Activated CD4-positive, alpha-beta T cell treated with anti-CD3 and anti-CD28 coated beads, Interleukin-2, amount 50 U/mL, for 48 hours (primary cell): ENCODE measurements at places on chromosomes 13 and 19.
A peak's percentile ranks its signal among the peaks of the same experiment; 100 is the strongest.

DNA sequence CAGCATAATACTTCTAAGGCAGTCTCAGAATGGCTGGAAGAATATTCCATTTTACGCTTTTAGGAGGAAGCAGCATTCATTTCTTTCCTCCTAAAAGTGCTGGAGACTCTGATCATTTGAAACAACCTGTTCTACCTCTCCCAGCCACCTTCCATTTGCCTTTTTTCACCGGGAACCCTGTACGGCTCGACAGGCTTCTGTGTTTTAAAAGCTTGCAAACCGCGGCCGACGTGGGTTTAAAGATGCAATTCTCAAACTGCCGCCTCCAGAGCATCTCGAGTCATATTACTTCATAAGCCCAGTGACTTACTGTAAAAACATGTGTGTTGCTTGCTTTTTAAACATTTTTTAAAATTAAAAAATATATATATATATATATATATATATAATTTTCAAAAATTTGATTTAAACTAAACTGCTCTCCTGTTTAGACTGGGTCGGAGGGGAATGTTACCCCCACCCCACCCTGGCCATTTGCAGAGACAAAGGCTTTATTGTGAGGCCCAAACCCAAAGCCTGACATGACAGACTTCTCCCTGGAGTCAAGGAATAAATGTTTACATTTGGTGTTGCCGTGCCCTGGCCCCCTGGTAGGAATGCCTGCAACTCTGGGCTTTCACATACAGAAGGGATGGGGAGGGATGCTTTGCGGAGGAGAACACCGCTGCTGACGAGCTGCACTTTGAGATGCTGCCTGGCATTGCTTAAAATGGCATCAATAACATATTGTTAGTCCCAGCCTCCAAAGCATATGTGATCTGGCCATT, 30.4 kb downstream of the ZNF536 start:
- no peak for DNase-seq

- DNase-seq = no peak
Measured at GRCh38 chr13:100532090-100532766, 56.4 kb downstream of the GGACT start.

- DNase-seq = no peak
Measured at GRCh38 chr13:85543144-85543543, 256.1 kb downstream of the SLITRK6 start.

GRCh38 chr13:82412749-82413148, 1469.5 kb downstream of the SLITRK1 start:
- DNase-seq = no peak

GRCh38 chr19:19081642-19082151, 17.9 kb downstream of the SLC25A42 start:
- no peak for DNase-seq

DNA sequence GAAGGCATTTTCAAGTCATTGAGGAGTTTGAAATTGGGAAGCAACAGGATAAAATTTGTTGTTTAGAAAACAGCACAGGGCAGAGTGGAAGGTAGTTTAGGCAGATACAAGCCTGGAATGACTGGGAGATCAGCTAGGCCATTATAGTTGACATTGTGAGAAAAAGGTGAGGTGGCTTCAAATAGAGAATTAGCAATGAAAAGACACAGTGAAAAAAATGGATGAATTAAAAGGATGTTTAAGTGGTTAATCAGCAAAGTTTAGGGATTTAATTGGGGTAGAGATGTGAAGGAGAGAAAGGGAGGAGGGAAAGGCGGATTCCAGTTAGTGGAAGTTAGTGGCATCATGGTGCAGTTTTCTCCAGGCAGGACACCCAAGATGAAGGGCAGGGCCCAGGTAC, 570.5 kb upstream of the GPC6 start:
- DNase-seq = no peak

- no peak for DNase-seq
Measured at GRCh38 chr13:51839711-51840540, 5.1 kb downstream of the TMEM272 start.

DNA sequence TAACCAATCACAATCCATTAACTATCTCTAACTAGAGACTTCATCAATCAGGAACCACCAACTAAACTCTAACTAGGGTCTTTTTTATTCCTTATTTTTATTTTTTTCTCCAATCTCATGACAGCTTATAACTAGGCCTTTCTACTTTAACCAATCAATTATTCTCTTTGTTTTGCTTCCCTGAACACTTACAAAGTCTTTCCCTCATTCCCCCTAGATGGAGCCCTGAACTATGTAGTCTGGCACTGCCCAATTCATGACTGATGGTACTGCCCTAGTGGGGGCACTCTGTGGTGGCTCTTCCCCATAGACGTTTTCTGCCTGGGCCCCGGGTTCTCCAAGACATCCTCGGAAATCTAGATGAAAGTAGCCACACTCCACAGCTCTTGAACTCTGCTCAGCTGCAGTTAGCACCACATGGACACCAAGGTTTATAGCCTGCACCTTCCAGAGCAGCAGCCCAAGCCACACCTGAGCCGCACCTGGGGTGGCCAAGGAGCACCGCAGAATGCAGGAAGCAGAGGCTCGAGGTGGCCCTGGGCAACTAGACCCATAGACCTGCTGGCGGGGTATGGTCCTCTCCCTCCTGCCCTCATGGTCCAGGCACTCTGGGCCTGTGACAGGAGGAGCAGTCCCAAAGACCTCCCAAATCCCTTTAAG, 6.6 kb downstream of the ATP7B start:
- no peak for DNase-seq

DNA sequence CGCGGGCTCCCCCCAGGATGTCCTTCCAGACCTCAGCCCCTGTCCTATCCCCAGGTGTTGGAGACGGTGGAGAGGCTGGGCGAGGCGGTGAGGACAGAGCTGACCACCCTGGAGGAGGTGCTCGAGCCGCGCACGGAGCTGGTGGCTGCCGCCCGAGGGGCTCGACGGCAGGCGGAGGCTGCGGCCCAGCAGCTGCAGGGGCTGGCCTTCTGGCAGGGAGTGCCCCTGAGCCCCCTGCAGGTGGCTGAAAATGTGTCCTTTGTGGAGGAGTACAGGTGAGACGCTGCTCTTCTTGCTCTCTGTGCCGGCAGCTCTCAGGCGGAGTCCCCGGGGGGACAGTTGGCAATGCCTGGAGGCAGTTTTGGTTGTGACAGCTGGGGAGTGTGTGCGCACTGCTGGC, 6.9 kb downstream of the TTYH1 start:
- no peak for DNase-seq

GRCh38 chr13:43140985-43141384, 117.6 kb downstream of the DNAJC15 start:
- no peak for DNase-seq

GRCh38 chr13:99164226-99164625, 36.4 kb upstream of the UBAC2 start:
- no peak for DNase-seq

GRCh38 chr19:7925171-7925851, 624 bp downstream of the CTXN1 start:
- DNase-seq = peak; percentile 84

DNA sequence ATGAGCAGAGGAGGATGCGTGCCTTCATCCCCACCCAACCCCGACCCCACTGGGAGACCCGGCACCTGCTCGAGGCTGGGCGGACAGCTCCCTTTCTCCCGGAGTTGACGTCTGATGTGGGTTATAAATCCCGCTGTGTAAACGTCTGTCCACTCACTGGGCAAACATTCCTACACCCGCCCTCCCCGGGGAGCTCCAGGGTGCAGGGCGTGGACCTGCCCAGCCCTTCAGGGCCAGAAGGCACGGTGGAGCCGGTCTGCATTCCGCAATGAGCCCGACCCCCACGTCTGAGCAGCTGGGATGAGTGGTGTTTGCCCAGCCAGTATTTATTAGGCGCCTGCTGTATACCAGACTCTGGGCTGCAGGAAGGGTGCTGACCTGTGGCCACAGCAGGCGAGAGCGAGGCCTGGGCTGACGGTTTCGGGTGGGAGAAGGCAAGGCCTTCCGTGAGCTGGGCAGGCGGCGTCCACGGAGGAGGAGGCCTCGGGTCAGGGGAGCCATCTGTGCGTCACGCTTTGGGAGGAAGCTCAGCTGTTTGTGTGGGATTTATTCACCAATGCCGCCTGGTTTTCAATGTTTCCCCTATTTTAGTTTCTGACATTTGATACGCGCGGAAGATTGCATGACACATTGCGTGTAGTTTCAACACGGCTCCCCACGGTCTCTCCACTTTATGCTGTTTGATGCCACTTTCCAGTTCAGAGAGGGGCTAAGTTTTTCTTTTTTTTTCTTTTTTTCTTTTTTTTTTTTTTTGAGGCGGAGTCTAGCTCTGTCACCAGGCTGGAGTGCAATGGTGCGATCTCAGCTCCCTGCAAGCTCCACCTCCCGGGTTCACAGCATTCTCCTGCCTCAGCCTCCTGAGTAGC, 2.0 kb downstream of the MISP start:
- DNase-seq = no peak

DNA sequence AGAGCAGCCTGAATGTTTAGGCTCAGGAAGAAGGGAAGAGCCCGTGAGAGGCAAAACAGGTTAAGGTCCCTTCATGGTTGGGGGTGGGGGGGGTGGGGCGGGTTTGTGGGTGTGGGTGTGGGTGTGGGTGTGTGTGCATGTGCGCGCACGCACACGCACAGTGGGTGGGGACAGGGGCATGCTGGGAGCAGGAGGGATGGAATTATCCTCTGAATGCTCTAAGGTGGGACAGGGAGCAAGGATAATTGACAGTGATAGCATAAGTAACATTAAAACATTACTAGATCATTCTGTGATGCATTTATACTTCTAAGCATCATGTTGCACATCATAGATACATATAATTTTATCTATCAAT, 64.7 kb downstream of the CCDC70 start:
- DNase-seq = no peak

DNA sequence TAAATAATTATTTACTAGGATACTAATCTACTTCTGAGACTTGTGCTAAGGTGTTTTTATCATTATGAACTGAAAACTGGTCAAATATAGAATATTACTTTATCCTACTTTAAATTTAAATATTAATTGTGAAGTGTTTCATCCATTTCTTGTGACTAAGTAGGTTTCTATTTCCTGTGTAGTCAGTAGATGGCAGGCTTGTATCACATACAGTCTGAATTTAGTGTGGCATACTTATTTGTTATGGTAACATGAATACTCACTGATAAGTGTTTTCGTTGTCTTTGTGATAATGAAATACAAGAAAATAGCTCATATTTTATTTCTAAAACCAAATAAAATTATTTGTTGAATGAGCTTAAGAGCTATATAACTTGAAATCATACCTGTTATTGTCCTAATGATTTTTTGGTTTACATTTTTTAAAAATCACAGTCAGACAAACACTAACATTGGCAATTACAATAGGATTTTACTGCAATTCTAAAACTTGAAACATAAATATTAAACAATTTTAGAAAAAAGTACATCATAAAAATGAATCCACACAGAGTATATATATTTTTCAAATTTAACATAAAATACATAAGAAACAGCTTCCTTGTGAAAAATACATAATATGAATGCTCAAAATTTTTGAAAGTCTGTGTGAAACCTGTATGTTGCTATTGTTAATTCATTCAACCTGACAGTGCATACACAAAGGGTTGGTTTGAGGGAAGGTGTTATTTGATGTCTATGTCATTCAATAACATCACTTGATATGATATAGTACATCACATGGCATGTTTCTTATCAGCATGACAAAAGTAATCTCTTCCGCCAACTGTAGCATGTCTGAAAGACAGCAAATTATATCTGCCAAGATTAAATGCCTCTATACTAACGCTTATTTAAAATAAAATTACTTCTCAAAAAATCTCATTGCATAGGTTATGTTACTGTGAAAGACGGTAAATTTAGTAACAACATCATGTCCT, 904.8 kb upstream of the PCDH20 start:
- DNase-seq = no peak

- no peak for DNase-seq
Measured at GRCh38 chr19:13012690-13013608, 17.7 kb downstream of the NFIX start.

DNA sequence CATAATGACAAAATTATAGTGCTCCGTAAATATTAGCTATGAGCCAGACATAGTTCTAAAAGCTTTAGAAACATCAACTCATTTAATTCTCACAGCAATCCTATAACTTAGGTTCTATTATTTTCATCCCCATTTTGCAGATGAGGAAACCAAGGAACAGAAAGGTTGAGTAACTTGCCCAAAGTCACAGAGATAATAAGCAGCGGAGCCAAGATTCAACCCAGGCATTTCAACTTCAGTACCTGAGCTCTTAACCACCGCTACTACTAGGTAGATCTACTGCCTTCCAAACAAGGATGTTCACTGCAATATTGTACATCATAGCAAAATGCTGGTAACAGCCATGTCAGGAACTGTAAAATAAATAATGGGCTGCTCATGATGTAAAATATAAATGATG, 39.9 kb downstream of the ELF1 start:
- DNase-seq = no peak

DNA sequence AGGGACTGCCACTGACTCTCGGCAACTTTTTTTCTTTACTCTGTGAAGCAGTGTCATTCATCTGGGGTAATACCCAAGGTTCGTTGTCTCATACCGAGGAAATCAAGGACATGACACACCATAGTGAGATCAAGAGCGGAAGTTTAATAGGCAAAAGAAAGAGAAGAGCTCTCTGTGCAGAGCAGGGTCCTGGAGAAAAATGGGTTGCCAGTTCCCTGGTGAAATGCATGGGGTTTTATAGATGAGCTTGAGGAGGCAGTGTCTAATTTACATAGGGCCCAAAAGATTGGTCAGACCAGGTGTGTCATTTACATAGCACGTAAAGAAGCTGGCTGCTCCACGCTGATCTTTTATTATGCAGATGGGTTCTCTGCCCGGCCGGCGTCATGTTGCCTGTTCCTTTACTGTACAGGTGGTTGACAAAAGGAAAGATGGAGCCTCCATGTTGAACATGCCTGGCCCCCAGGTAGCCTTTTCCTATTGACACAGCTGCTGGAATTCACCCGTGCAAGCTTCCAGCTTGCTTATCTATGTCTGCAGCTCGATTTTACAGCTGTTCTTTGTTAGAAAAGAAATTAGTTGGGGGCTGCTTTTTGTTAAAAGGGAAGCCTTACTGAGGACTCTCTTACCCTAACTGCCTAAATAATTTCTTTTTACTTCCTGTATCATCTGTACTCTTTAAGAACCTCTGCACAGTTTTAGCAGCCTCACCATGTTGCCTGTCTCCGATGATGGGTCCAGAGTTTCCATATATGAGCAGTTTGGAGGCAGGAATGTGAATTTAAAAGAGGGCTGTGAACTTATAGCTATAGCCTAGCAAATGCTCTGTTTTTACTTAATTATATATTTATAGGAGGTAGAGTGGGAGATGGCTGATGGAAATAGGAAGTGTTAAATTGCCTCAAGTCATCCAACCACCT, 98.0 kb upstream of the DIAPH3 start:
- DNase-seq = no peak

GRCh38 chr13:41499452-41499851, 42.1 kb downstream of the RGCC start:
- no peak for DNase-seq

DNA sequence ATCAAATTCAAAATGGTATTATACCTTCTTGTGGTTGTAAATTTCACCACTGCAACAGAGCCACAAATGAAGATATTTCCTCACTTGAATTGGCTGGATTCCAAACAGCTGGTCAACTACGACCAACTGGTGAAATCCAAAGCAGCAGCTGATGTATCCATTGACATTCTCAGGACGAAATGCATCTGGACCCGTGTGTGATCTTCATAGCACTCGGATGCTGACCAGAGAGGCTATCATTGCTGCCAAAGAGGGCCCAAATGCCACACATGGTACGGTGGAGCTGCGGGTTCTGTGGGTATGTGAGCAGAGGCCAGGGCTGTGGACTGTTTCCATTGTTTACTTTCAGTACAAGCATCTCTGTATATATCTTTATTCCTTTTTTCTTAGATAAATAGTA, 25.6 kb upstream of the PCCA start:
- no peak for DNase-seq
